Nephron progenitor cell (in vitro differentiated cells): ENCODE measurements at places on chromosomes 4 and X.
A peak's percentile ranks its signal among the peaks of the same experiment; 100 is the strongest.

DNA sequence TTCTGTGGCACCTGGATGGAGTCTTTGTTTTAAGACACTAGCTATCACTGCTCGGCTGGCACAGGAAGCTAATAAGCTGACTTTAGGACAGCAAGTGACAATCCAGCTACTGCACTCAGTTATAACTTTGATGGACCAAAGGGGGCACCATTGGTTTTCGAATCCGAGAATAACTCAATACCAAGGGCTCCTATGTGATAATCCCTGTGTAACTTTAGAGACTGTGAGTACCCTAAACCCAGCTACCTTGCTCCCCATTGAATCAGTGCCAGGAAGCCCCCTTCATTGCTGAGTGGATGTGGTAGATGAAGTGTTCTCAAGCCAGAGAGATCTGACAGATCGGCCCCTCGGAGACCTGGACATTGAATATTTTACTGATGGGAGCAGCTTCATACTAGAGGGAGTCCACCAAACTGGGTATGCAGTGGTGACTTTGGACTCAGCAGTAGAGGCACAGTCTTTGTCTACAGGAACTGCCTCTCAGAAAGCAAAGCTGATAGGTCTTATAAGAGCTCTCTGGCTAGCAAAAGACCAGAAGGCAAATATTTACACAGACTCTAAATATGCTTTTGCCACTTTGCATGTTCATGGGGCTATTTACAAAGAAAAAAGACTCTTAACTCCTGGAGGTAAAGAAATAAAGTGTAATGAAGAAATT, 35.5 kb upstream of the UGT2B7 start:
- DNase-seq, result no peak

DNA sequence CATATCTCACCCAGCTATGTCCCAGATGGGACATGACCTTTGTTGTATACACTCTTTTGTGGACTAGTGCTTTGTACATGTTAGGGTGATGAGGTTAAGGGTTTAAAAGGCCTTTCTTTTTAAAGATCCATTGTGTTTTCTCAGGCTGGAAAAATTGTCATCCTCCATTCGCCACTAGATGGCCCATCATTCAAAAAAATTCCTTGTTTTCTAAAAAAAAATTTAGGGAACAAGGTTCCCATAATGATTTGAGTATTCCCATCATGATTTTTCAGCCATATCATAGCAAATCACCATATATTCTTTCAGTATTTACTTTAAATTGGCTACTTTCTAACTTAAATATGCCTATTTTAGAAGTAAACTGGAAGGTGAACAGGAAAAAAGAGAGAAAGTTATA, 91.9 kb upstream of the TMEM164 start:
- no peak for DNase-seq

- DNase-seq, result no peak
Observed at GRCh38 chr4:185211641-185212040, 2.2 kb downstream of the SNX25 start.

- DNase-seq, result no peak
Observed at GRCh38 chr4:169279108-169279507, 8.4 kb upstream of the SH3RF1 start.

GRCh38 chr4:104022226-104022625, 302.4 kb upstream of the TACR3 start:
- DNase-seq, result no peak

DNA sequence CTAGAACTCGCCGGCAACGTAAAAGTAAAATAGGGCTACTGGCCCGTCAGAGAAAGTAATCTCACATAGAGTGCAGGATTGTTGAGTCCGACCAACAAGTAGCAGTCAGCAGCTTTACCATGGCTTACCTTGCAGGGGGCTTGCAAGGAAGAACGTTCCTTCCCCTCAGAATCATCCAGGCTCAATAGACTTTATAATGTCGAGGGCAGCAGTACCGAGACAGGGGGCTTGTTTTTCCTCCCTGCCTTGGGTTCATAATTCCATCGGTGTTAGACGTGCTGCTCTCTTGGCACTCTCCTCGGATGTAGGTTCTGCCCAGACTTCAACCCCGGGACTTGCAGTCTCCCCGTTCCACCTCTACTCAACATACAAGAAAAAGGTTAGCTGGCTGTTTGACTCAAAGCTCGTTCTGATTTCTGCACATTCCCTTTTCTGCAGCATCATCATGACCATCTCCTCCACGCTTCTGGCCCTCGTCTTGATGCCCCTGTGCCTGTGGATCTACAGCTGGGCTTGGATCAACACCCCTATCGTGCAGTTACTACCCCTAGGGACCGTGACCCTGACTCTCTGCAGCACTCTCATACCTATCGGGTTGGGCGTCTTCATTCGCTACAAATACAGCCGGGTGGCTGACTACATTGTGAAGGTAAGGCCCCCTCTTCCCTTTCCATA, 1.5 kb downstream of the SLC10A4 start:
- DNase-seq, result no peak

DNA sequence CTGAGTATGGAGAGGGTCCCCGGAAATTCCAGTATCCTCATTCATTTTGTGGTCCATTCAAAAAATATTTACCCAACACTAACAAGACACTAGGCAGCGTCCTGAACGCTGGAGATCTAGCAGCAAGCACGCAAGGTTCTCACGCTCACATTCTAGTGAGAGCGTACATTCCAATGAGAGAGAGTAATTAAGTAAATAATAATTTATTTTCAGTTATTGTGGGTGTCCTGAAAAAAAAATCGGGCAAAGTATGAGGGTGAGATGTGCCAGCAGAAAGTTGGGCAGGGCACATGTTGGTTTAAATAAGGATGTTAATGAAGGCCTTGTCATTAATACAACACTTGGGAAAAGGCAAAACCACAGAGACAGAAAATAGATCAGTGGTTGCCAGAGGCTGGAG, 4.0 kb upstream of the TMEM156 start:
- no peak for DNase-seq

DNA sequence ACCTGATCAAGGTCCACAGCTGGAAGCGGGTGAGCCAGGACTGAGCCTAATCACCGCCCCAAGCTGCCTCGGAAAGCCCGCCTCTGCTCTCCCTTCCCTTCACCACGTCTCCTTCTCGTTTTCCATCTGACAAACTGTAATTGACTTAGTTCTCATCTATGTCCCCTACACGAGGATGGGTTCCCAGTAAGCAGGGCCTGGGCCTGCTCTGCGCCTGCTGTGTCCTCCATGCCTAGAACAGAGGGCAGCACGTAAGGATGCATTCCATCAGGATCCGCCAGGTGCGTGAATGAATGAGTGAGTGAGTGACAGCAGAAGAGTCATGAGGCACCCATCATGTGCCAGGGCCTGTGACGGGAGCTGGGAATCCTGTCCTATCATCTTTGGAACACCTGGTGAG, 86.7 kb downstream of the JAKMIP1 start:
- DNase-seq, result no peak

- DNase-seq, result no peak
Observed at GRCh38 chr4:40412388-40412787, 77.3 kb downstream of the CHRNA9 start.

- DNase-seq, result no peak
Observed at GRCh38 chrX:152306331-152306730, 144.8 kb downstream of the GABRA3 start.

- DNase-seq, result no peak
Observed at GRCh38 chrX:45196701-45197100, 4.0 kb downstream of the DIPK2B start.

GRCh38 chrX:39819921-39820849, 277.6 kb downstream of the BCOR start:
- peak; percentile 30 for DNase-seq

DNA sequence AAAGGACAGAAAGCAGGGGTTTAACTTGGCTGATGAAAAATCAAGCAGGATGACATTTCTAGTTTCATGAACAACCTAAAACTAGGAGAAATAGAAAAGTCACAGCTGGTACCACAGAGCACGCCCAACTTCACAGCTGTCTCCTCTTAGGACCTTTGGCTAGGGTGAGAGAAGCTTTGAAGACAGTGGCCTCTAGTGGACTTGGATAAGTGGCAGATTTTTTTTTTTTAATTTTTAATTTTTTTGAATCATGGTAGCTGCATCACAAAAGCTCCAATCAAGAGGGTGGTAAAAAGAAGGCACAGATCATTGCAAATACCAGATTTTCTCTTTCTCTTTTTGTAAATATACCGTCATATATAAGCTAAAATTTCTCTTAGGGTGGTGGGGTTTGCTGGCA, 20.2 kb upstream of the MAP3K15 start:
- no peak for DNase-seq

- DNase-seq, result no peak
Observed at GRCh38 chr4:1296324-1297022, 6.8 kb downstream of the MAEA start.

DNA sequence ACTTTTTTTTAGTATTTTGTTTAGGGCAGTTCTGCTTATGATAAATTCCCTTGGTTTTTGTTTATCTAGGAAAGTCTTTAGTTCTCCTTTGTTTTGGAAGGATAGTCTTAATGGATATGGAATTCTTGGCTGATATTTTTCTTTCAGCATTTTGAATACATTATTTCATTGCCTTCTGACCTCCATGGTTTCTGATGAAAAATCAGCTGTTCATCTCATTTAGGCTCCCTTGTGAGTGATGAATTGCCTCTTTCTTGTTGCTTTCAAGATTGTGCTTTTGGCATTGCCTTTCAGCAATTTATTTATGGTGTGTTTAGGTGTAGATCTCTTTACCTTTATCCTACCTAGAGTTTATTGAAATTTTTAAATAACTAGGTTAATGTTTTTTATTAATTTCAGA, 41.5 kb upstream of the LCORL start:
- DNase-seq, result no peak

DNA sequence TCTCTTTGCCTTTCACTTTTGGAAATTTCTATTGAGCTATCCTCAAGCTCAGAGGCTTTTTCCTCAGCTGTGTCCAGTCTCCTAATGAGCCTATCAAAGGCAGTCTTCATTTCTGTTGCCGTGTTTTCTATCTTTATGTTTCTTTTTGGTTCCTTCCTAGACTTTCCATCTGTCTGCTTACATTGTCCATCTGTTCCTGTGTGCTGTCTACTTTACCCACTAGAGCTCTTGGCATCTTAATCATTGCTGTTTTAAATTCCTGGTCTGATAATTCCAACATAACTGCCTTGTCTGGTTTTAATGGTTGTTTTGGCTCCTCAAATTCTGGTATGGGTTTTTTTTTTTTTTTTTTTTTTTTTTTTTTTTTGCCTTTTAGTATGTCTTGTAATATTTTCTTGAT, 9.3 kb upstream of the PDE6B start:
- DNase-seq, result no peak

DNA sequence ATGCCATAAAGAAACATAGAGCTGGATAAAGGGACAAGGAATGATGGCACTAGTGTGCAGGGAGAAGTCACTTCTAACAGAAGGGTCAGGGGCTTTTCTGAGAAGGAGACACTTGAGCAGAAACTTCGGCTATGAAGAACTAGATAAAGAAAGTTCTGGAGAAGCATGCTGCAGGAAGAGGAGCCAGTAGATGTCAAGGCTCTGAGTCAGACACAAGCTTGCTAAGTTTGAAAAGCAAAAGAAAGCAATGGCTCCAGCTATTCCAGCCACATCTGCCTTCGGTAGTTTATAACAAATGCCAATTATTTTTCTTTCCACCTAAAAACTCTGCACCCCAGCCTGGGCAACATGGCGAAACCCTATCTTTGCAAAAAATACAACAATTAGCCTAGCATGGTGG, 7.5 kb downstream of the NUDT6 start:
- DNase-seq, result no peak

DNA sequence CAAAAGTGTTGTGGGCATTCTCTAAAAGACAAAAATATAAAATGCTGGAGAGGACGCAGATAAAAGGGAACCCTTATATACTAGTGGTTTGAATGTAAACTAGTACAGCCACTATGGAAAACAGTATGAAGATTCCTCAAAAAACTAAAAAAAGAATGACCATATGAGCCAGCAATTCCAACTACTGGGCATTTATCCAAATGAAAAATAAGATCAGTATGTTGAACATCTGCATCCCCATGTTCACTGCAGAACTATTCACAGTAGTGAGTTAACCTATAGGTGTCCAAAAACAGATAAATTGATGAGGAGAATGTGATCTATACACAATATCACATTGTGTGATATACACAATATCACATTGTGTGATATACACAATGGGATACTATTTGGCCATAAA, 1615.3 kb downstream of the PCDH18 start:
- no peak for DNase-seq

DNA sequence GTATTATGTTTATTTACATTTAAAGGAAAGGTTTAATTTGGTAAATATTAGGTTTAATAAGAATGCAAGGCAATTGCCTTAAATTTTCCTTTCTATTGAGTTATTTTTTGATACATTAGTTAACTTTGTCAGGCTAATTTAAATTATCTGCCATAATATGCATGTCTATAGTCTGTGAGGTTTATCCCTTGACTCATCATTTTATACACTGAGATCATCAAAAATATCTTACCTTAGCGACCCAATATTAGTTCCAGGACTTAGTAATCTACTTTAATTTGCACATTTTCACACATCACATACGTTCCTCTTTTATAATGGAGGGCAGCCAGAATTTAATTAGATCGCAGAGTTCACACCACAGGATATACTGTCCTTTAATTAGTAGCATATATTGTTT, 999.5 kb upstream of the GRID2 start:
- no peak for DNase-seq

GRCh38 chr4:168744021-168744420, 247.2 kb downstream of the PALLD start:
- no peak for DNase-seq

DNA sequence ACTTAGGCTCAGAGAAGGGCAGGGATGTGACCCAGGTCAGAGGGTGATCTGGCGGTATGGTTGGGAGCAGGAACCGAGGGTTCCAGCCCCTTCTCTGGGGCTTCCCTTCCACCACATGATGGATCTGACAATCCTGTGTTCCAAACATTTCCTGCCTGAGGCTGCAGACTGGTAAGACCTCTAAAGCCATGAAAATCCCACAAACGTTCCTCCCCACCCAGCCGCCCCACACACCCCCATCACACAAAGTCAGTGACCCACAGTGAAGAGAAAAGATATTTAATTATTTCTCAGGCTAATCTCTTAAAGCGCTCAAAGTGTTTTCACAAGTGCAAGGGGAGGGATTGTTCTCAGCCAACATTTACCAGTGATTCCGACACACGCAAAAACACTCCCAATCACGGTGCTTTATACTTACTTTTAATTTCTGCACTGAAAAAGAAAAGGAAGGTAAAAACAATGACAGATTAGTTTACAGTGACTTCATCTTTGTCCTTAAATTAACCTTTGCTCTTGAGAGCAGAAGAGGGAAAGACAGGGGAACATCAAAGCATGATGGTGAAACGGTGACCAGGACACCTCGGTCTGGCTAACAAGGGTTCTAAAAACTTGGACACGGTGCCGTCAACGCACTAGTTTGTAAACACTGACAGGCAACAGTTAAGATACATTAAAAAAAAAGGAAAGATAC, 42.4 kb downstream of the WDR1 start:
- DNase-seq, result no peak

GRCh38 chr4:47674144-47674543, 163.7 kb downstream of the CORIN start:
- DNase-seq, result no peak

- no peak for DNase-seq
Observed at GRCh38 chrX:55490974-55491373, 1.3 kb upstream of the USP51 start.

- peak; percentile 30 for DNase-seq
Observed at GRCh38 chr4:120331486-120332370, 265.1 kb upstream of the MAD2L1 start.

GRCh38 chr4:89661173-89661899, 175.6 kb downstream of the SNCA start:
- no peak for DNase-seq
